Vagina (tissue), 2 donors: ENCODE measurements at places on chromosomes 12 and 14.

DNA sequence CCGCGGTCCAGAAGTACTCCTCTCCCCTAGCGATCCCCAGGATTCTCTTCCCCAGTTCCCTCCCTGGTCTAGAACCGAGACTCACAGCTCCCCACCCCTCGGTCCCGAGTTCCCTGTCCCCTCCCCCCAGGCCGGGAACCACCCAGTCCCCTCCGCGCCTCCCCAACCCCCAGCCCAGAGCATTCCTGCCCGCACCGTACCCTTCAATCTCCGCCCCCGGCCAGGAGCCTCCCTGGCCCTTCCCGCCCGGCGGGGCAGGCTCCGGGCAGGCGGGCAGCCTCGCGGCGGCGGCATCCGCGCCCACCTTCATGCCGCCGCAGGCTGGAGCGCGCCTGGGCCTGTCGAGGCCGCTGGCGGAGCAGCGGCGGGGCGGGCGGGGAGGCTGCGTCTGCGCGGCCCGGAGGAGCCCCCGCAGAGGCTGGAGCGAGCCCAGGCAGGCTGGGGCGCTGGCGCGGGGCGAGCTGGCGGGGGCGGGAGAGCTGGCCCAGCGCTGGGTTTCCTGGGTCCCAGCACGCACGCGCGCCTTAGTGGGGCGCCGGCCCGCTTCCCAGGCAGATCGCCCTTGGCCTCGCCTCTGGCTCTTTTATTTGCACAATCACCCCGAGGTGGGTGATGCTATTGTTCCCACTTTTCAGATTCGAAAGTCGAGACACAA, 22.2 kb upstream of the GPR132 start:
- DNase-seq, result no peak

GRCh38 chr14:72738161-72738611, 155.7 kb downstream of the DPF3 start:
- DNase-seq, result peak; percentile 77

DNA sequence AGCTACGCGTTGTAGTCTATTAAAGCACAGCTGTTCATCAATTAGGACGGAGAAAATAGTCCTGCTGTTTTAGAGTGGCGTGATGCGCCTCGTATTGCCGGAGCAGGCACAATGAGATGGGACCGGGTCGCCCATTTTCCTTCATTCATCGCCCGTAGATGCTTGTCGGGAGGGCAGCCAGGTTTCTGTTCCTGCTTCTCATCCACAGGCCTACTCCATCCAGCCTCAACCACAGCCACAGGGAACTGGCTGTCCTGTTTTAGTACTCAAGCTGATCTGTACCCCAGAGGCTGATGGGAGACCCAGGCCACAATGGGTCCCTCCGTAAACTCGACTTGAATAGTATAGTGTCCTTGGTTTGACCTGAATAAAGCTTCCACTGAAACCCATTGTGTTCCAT, 264.0 kb downstream of the VRK1 start:
- no peak for DNase-seq

DNA sequence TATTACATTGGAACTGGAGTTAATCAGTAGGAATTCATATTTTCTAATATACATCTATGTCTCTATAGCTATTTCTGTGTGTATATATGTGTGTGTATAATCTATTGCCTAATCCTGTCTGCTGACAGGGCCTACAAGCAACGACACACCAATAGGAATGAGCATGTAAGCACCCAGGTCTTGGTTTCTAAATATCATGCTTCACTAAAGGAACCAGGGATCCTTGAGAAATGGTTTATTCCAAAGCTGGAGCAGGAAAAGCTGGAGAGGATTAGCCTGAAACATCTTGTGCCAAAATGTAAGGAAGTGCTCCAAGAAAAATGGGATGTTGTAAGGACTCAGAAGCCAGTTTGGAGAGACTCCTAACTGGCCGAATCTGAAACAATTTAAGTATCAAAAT, 29.3 kb upstream of the LGALS3 start:
- DNase-seq, result no peak

DNA sequence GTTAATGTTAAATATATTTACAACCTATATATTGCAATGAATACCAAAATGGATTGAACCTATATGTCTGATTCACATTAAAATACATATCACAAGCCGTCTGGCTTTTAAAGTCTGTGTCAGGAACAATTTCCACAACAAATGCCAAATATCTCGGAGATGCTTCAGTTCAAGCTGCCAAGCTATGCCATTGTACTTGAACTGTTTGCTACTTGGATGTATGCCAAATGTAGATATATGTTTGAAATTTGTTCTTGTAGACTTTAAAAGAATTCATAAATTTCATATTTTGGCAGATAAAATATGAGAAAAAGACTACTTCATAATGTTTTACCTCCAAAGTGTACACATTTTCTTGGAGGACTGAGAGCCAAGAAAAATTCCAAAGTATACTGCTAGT, 37.0 kb downstream of the WASHC3 start:
- no peak for DNase-seq
